ENCODE measurements at places on chromosomes 1 and 21. TPM values are rescaled to one million over a fixed set of nuclear protein-coding genes. Genes with fewer than 3 reads are reported as not detected.

Gene PSMB4
- total RNA-seq: 277 TPM

Gene SPATC1L
- total RNA-seq: 7.8 TPM

Gene RYR2
- total RNA-seq: not detected

Gene EPHA8
- total RNA-seq: not detected

Gene LHX4
- not detected for total RNA-seq

Gene RWDD3
- total RNA-seq: 16.1 TPM

Gene CRP
- total RNA-seq: not detected

Gene SLC30A10
- total RNA-seq: not detected

Gene NBPF10
- 2.1 TPM for total RNA-seq

Gene CTSS
- total RNA-seq: 113 TPM

Gene ITGB2
- 569 TPM for total RNA-seq

Gene F13B
- not detected for total RNA-seq

Gene PODN
- not detected for total RNA-seq

Gene KPNA6
- total RNA-seq: 54.7 TPM

Gene KCNH1
- total RNA-seq: not detected

Gene SYCP1
- not detected for total RNA-seq

Gene SYT11
- 6.2 TPM for total RNA-seq

Gene PPIE
- 50.5 TPM for total RNA-seq

Gene OR2T35
- total RNA-seq: not detected

Gene CASZ1
- 8.8 TPM for total RNA-seq

Gene IL20
- total RNA-seq: not detected

Gene ARHGEF10L
- total RNA-seq: not detected

Gene SLC35E2B
- total RNA-seq: 75.4 TPM

Gene CORT
- 0.35 TPM for total RNA-seq

Gene CRNN
- total RNA-seq: not detected

Gene RGSL1
- not detected for total RNA-seq

Gene IL12RB2
- 32.2 TPM for total RNA-seq

Gene GBP6
- 0.29 TPM for total RNA-seq

Gene AKR7A3
- total RNA-seq: 0.36 TPM

Gene OR2T11
- total RNA-seq: not detected

Gene MCOLN2
- total RNA-seq: 10.4 TPM

Gene CD101
- total RNA-seq: 6.2 TPM

Gene CFHR3
- total RNA-seq: not detected

Gene C1orf141
- not detected for total RNA-seq

Gene ZBTB40
- 17.4 TPM for total RNA-seq

Gene TTC3
- 68.8 TPM for total RNA-seq

Gene COL11A1
- total RNA-seq: not detected

Gene OPTC
- total RNA-seq: not detected

Gene NOTCH2NLA
- 32.7 TPM for total RNA-seq

Gene OR2L2
- total RNA-seq: 0.05 TPM

Gene ANGPTL3
- total RNA-seq: not detected

Gene KRTAP19-3
- not detected for total RNA-seq

Gene FAM151A
- not detected for total RNA-seq

Gene FMO2
- total RNA-seq: not detected

Gene CDK18
- 1.6 TPM for total RNA-seq

Gene RPE65
- total RNA-seq: not detected

Gene TEX35
- total RNA-seq: not detected

Gene OR14A2
- not detected for total RNA-seq

Gene ARHGAP29
- not detected for total RNA-seq

Gene SYDE2
- 2.3 TPM for total RNA-seq

Gene GJA5
- total RNA-seq: not detected

Gene ZNF683
- not detected for total RNA-seq

Gene DMRTA2
- total RNA-seq: not detected

Gene IVL
- not detected for total RNA-seq

Gene OR2L13
- total RNA-seq: not detected

Gene SAMD11
- not detected for total RNA-seq

Gene LAPTM5
- total RNA-seq: 591 TPM

Measured in activated naive CD4-positive, alpha-beta T cell treated with anti-CD3 and anti-CD28 coated beads, Interleukin-2, amount 10 ng/mL, durations not matched to agents 5 hours and 36 hours (primary cell).